ENCODE measurements at places on chromosomes 13 and 19. TPM values are rescaled to one million over a fixed set of nuclear protein-coding genes. Genes with fewer than 3 reads are reported as not detected.

Gene GRIK5
- total RNA-seq, result under 0.01 TPM

Gene NLRP4
- not detected for total RNA-seq

Gene LRG1
- total RNA-seq, result not detected

Gene SCGB2B2
- 0.36 TPM for total RNA-seq

Gene KEAP1
- total RNA-seq, result 64.8 TPM

Gene SIGLEC8
- total RNA-seq, result not detected

Gene HNRNPA1L2
- 3.6 TPM for total RNA-seq

Gene CFAP97D2
- total RNA-seq, result not detected

Gene ZNF14
- 7.4 TPM for total RNA-seq

Gene C19orf53
- total RNA-seq, result 34.8 TPM

Gene GPR12
- not detected for total RNA-seq

Gene GSX1
- not detected for total RNA-seq

Gene MAP4K1
- under 0.01 TPM for total RNA-seq

Gene SIGLEC5
- under 0.01 TPM for total RNA-seq

Gene PGLYRP2
- not detected for total RNA-seq

Gene TNFSF9
- total RNA-seq, result 12.7 TPM

Gene PROZ
- total RNA-seq, result not detected

Gene POLR1G
- 10.6 TPM for total RNA-seq

Gene ZNF439
- 8.7 TPM for total RNA-seq

Gene TPTE2
- total RNA-seq, result not detected

Gene TMEM147
- 93.1 TPM for total RNA-seq

Gene NEK5
- total RNA-seq, result 0.36 TPM

Gene PSG6
- total RNA-seq, result not detected

Gene CLDN10
- not detected for total RNA-seq

Gene TSPAN16
- not detected for total RNA-seq

Gene FGF22
- total RNA-seq, result not detected

Gene FUZ
- total RNA-seq, result 18.6 TPM

Gene TRPC4
- 9.8 TPM for total RNA-seq

Gene ADGRE3
- not detected for total RNA-seq

Gene LAIR1
- total RNA-seq, result 0.29 TPM

Gene SMAD9
- 4.7 TPM for total RNA-seq

Gene ZNF569
- total RNA-seq, result 7.1 TPM

Gene FFAR3
- total RNA-seq, result not detected

Gene UFM1
- 110 TPM for total RNA-seq

Gene MTUS2
- 0.36 TPM for total RNA-seq

Gene KLF1
- not detected for total RNA-seq

Gene STOML3
- total RNA-seq, result not detected

Gene TPP2
- 57.5 TPM for total RNA-seq

Gene RRAS
- 23.9 TPM for total RNA-seq

All from osteoblast (primary cell).